PC-9 (cell line): ENCODE measurements at places on chromosomes 1 and 21. TPM values are rescaled to one million over a fixed set of nuclear protein-coding genes. Genes with fewer than 3 reads are reported as not detected.

GRCh38 chr1:106717591-106717990 is 338.9 kb upstream of the PRMT6 start:
- no peaks in the 10 kb centered on the region for H3K4me1 ChIP-seq
- H3K27ac ChIP-seq = no peak overlapping the region
- DNase-seq = no peak
- no peaks in the 10 kb centered on the region for H3K27me3 ChIP-seq

DNA sequence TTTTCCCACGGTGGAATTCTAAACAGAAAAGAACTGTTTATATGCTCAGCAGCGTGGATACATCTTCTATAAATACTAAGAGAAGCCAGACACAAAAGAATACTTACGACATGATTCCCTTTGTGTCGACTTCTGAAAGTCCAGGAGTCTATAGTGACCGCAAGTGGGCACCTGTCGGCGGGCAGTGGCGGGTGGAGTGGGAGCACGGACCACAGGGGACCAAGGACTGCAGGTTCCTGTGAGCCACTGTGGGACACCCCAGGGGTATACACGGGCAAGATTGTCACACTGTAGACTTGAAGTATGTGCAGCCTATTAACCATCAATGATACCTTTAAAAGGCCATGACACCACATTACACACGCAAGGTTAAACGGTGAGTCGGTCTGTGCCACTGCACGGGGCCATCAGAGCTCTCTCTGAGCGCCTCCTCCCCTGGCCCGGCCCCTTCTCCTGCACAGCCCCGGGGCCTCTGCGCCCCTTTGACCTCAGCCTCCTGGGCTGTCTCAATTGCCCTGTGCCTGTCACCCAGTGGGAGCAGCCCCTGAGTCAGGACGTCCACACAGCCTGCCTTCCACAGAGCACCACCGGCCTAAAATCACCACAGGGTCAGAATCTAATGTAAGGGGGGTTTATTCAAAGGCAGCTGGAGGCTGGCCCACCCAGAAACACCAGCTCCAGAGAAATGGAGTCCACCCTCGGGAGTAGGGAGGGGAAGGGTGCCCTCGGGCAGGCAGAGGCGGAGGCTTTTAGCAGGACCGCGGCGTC is 90.0 kb upstream of the COL6A1 start:
- peaks cover 15% of the 10 kb centered on the region for H3K4me1 ChIP-seq
- DNase-seq = no peak
- H3K27ac ChIP-seq = peak overlapping the region; percentile 41
- H3K27me3 ChIP-seq = no peaks in the 10 kb centered on the region

- no peak overlapping the region for H3K27ac ChIP-seq
- H3K4me1 ChIP-seq = no peaks in the 10 kb centered on the region
- H3K27me3 ChIP-seq = no peaks in the 10 kb centered on the region
- H3K36me3 ChIP-seq = no peaks in the 10 kb centered on the region
Observed at GRCh38 chr21:28644762-28645161, 347.9 kb downstream of the LTN1 start.

DNA sequence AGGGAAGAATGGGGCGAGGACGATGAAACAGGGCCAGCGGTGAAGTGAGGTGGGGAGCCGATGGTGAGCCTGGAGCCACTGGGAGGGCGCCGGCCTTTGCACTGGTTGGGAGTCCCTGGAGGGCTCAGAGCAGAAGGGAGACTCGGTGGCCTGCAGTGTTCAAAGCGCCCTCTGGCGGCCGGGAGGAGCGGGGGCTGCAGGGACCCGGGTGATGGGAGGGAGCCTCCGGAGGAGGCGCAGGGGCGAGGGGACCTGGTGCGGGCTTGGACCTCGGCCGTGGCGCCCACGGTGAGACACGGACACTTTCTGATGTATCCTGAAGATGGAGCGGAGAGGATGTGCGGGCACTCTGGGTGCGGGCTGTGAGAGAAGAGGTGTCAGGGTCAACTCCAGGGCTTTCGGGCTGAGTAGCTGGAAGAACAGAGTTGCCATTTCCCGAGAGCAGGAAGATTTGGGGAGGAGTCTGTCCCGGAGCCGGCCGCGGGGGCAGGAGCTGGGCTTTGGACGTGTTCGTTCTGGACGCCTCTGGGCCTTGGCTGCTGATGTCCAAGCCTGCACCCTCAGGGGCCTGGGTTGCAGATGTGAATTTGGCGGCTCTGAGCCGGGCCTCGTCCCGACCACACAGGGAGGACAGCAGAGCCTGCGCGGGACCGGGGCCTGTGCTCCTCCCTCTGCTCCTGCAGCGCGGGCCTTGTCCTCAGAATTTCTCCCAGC is 29.7 kb downstream of the HEYL start:
- no peaks in the 10 kb centered on the region for H3K36me3 ChIP-seq
- peaks cover 6% of the 10 kb centered on the region; the same call in 1 of the 2 replicates for H3K4me1 ChIP-seq
- H3K27ac ChIP-seq = no peak overlapping the region
- no peaks in the 10 kb centered on the region for H3K27me3 ChIP-seq

GRCh38 chr1:154206196-154206595 is at the start of gene CFAP141:
Gene CFAP141, minus strand, starts transcription at chr1:154206333. Its CDS starts 26 bp downstream, at chr1:154206307.
- no peak within 1 kb of the TSS for H3K4me3 ChIP-seq
- no peaks in the 10 kb centered on the region for H3K36me3 ChIP-seq
- DNase-seq = peak; percentile 57
- H3K4me1 ChIP-seq = no peaks in the 10 kb centered on the region
- no peaks in the 10 kb centered on the region for H3K27me3 ChIP-seq

DNA sequence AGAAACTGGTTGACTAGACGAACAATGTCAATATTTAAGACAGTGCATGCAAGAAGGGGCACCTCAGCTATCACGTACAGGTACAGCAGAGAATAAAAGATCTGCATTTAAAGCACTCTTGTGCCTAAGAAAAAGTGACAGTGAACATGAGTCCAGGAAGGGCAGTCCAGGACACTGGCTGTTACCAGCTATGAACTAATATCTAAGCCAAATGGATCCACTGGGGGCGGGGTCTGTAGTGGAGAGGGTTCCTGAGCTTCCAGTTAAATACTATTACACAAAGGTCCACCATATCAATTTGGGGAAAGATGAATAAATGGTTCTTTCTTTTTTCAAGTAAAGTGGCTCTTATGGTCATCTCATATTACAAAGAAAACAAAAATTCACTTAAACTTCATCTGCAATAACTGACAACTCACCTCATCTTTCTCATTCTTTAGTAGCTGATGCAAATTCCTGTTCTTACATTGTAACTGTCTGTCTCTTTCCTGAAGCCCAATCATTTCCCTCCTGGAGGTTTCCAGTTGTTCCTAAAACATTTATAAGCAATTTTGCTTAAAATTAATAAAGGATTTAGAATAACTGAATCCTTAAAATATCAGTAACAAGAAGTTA is 24.5 kb downstream of the SSX2IP start:
- no peaks in the 10 kb centered on the region for H3K27me3 ChIP-seq
- DNase-seq = no peak
- no peak overlapping the region for H3K4me3 ChIP-seq
- no peaks in the 10 kb centered on the region for H3K4me1 ChIP-seq

- DNase-seq = no peak
Observed at GRCh38 chr1:20105856-20106255, 13.5 kb downstream of the PLA2G2D start.

- no peaks in the 10 kb centered on the region for H3K4me1 ChIP-seq
- no peak overlapping the region for H3K4me3 ChIP-seq
- DNase-seq = no peak
- H3K27me3 ChIP-seq = no peaks in the 10 kb centered on the region
- H3K27ac ChIP-seq = no peak overlapping the region
- no peaks in the 10 kb centered on the region for H3K36me3 ChIP-seq
Observed at GRCh38 chr1:40673452-40673851, 8.0 kb upstream of the RIMS3 start.

DNA sequence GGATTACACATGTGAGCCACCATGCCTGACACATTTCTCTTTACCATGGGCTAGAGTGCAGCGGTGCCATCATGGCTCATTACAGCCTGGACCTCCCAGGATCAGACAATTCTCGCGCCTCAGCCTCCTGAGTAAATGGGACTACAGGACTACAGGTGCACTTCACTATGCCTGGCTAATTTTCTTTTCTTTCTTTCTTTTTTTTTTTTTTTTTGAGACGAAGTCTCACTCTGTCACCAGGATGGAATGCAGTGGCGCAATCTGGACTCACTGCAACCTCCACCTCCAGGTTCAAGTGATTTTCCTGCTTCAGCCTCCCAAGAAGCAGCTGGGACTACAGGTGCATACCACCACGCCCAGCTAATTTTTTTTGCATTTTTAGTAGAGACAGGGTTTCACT is 14.8 kb upstream of the KIF1B start:
- no peaks in the 10 kb centered on the region for H3K36me3 ChIP-seq
- DNase-seq = peak; percentile 69
- no peaks in the 10 kb centered on the region for H3K27me3 ChIP-seq

DNA sequence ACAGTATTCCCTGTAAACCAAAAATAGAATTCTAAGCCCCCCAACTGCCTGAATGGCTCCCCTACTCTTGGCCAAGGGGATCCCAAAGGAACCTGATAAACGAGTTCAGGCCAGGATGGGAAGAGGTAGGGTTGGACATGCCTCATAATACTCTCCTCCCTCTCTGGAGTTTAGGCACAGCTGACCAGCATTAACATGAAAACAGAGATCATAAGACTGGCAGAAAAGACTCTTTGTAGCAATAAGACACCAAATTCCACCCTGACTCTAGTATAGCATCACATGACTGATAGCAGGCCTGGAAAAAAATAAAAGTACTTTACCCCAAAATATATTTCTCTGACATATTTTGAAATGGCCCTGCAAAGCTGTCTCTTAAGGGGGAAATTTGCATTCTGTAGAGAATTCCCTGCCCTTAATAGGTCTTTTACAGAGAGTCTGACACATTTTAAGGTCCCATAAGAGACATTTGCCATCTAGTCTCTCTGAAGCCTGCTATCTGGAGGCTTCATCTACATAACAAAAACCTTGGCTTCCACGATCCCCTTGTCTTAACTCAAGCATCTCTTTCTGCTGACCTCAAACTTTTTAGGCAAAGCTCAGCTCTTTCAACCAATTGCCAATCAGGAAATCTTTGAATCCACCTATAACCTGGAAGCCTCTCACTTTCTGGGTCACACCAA is 55.9 kb downstream of the SIK1 start:
- DNase-seq = no peak
- H3K4me1 ChIP-seq = peaks cover 24% of the 10 kb centered on the region
- H3K4me3 ChIP-seq = no peak overlapping the region
- H3K27ac ChIP-seq = no peak overlapping the region

Gene ST3GAL3
- 19.3 and 22.4 TPM in 2 replicates for total RNA-seq

Gene CD247
- not detected in 2 replicates for total RNA-seq

Gene ACTL8
- 0.55 and 0.68 TPM in 2 replicates for total RNA-seq

Gene HSD3B2
- not detected in 2 replicates for total RNA-seq

Gene BACH1
- 32.3 and 39.9 TPM in 2 replicates for total RNA-seq

Gene IVL
- total RNA-seq = not detected in 2 replicates
